Activated naive CD4-positive, alpha-beta T cell treated with Interleukin-2 at 50 U/mL for 16 hours (primary cell): ENCODE measurements at places on chromosomes 1 and 21.

DNA sequence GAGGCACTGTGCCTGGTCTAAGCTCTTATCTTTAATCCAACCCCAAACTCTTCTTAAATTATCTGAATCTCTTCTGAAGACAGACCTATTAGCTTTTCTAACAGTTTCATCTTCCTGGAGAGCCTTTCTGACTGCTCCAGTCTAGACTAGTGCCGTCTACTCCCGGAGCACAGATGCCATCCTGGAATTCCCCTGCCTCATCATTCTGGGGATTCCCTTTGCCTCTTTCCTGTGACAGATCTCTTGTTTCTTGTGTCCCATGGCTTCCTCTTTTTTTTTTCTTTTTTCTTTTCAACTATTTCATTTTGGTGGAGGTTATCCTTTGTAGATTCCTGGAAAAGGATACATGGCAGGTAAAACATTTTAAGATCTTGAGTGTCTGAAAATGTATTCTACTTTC is 11.7 kb downstream of the SEMA4A start:
- DNase-seq, result no peak

DNA sequence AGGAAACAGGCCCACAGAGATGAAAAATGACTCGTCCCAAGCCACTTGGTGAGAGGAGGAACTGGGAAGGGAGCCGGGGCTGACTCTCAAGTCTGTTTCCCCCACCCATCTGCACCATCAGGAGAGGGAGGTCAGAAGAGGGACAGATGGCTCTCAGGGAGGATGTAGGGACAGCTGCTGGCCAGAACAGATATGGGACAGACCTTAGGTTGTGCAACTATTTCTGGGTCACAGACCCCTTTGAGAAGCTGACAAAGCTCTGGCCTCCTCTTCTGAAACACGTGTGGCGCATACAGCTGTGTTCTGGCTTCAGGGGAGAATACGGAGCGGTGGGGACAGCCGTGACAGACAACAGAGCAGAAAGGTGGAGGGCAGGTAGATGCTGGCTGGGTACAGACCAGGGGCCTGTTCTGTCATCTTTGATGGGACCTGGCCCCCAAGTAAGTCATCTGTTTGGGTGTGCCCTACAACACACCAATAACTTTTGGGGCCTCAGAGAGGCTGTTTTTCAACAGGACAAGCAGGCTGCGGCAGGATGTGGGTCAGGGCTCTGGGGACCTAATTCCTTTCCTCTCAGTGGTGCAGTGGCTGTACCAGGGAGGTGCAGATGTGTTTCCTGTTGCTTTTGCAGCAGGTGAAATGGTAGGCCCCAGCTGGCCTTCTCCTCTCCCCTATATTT is 7.3 kb downstream of the SH3BGRL3 start:
- DNase-seq, result peak; percentile 62

DNA sequence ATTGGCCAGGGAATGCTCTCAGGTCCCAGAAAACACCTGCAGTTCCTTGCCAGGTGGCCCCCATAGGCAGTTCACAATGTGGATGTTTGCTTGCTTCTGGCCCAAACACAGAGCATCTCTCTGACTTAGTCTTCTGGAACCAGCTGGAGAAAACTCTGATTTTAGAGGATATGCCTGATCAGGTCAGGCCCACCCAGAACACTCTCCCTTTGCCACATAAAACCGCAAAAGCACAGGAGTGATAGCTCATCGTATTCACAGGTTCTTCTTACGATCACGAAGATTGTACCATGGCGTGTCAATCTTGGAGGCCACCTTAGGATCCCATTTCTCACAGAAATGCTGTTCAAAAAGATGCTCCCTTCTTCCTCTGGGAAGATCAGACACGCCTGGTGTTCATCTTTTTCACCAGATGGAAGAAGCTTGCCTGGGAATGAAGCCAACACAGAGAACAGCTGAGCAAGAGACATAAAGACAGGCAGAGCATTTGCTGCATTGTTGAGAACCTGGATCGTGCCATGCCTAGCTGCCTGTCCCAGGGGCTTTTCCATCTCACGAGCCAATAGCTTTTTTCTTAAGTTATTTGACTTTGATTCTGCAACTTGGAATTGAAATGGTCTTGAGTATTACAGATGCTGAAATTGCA is 11.6 kb upstream of the CD247 start:
- DNase-seq, result no peak

DNA sequence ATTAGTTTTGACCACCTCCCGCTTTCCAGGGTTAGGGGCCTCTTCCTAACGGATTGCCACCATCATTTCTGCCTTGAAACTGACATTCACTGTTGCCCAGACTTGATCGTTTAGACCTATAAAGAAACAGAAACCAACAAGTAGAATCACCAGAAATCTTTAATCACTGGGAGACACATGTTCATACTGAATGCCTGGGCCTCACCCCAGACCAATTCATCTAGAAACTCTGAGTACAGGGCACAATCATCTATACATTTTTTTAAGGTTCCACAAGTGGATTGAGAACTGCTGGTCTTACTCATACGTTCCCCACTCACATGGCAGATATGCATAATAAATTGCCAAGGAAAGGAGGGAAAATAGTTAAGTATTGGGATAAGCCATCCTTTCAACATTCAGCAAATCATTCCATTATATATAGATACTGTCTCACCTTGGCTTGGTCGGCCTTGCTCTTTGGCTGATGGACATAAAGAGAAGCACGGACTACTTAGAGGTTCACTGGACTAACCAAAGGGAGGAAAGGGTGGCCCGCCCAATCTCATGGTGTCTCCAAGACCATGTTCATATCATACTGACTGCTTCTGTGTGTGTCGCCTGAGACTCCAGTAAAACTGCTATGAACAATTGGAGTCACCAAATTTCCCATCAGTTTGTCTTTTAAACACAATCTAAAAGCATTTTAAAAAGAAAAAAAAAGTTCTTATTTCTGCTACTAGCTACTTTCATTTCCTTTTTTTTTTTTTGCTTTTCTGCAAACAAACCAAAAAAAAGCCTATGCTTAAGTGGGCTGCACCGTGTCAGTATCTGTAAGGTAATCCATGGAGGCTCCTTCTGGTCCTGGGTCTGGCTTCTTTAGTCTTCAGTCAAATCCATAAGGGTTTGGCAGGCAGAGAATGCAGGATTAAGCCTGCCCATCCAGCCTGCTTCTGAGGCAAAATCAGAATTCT is 9.4 kb upstream of the TARBP1 start:
- peak; percentile 11 for DNase-seq

DNA sequence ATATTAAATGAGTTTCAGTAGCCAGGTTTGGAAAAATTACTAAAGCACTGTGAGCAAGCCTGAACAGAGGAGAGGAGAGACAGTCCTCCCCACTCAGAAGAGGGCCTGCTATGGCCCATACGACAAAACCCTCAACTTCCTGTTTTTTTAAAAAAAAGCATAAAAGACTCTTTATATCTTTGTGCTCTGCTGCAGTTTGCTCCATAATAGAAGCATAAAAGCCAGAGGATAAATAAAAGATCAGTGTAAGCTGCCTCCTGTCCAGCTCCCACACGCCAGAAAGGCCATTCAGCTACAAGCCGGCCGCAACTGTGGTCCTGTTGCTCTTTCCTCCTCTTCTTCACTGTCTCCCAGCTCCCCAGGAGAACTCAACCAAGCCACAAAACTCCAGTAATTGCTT is 37.8 kb downstream of the NID1 start:
- DNase-seq, result no peak

GRCh38 chr1:43466403-43466802 is 12.7 kb upstream of the HYI start:
- no peak for DNase-seq

DNA sequence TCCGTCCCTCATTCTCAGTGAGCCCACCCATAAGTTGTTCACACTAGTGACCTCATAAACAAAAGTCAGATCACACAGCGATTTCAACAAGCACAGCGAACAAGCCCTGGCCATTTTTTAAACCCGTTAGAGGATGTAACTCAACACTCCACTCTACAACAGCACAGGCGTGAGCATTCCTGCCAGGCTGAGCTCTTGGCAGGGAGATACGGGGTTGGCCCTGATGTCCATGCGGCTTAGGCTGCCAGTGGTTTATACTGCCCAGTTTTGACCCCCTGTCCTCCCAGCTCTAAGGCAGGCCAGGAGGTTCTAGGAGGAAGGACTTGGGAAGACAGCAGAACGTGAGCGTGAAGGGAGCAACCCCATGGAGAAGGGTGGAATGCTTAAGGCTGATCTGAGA is 35.0 kb downstream of the PARP1 start:
- no peak for DNase-seq
